Bronchial epithelial cell (primary cell): ENCODE measurements at places on chromosomes 3 and 15. TPM values are rescaled to one million over a fixed set of nuclear protein-coding genes. Genes with fewer than 3 reads are reported as not detected.

DNA sequence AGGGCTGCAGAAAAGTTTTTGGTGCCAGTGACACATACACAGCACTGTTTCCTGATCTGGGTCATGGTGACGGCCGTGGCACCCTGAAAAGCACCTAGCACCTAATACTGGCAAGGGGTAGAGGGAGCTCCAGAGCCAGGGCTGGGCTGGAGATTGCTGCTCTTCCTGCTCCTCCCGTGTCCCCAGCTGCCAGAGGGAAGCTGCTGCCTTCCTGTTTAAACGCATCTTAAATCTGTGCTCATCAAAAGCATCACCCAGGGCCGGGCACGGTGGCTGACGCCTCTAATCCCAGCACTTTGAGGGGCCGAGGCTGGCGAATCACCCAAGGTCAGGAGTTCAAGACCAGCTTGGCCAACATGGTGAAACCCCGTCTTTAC is 156.7 kb upstream of the MEF2A start:
- DNase-seq = peak; percentile 63

- DNase-seq = peak; percentile 66
Measured at GRCh38 chr3:35908366-35909232, 269.3 kb downstream of the ARPP21 start.

DNA sequence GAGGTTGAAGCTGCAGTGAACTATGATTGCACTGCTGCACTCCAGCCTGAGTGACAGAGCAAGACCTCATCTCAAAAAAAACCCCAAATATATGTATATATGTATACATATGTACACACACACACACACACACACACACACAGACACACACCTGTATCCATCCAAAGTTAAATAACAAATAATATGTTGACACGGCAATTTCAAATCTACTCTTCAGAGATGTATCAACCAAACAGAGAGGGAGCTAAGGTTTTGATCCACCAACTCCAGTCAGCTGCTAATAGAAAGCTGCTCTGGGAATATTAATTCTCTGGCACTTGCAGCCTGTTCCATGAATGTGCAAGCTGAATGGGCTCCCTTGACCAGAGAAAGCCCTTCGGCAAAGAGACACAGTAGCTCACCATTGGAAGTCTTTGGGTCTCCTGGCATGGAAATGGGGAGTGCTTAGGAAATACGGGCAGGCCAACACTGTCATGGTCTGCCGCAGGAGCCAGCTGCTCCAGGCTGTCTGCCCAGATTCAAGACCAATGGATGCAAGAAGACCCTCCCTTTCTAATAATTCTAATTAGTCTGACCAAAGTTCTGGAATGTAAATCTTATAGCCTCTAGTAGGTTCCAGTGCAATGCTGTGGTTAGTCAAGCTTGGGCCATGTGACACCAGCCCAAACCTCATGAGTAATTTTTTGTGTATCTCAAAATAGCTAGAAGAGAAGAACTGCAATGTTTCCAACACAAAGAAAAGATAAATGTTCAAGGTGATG is 299.8 kb downstream of the KBTBD8 start:
- no peak for DNase-seq

HEG1 gene
- total RNA-seq = 2.0 and 7.1 TPM in 2 replicates

TEX55 gene
- not detected in 2 replicates for total RNA-seq

ERC2 gene
- total RNA-seq = under 0.01 and 0.13 TPM in 2 replicates
